ENCODE measurements at places on chromosomes 5 and 9.
A peak's percentile ranks its signal among the peaks of the same experiment; 100 is the strongest.

- DNase-seq = no peak
These were observed 341.9 kb downstream of the TMEM167A start for GRCh38 chr5:82735160-82735789.

- no peak for DNase-seq
These were observed 46.9 kb downstream of the NEURL1B start for GRCh38 chr5:172687940-172688339.

DNA sequence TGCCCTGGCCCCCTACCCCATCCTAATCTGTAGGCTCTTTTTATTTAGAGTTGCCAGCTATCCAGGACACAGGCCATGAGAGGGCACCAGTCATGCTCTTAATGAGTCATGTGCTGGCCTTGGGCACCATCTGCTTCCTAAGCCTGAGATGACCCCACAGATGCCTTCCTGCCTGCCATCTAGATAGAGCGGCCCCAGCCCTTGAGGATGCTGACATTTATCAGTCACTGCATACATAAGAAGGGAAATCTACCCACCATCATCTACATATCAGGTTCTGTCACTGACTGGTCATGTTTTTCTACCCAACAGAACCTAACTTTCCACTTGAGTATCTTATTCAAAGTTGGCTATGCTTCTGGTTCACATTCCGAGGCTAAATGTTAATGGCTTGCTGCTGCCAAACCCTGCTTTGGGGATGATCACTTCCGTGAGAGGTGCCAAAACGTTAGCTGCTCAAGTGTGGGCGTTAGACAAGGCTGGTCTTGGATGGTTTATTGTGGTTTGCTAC is 49.9 kb upstream of the TTC23L start:
- peak; percentile 29 for DNase-seq

- DNase-seq = no peak
These were observed 42.9 kb downstream of the PDCD1LG2 start for GRCh38 chr9:5553211-5553610.

- no peak for DNase-seq
These were observed 254.6 kb downstream of the AOPEP start for GRCh38 chr9:94980947-94981722.

GRCh38 chr9:16385590-16385989 is 484.9 kb downstream of the BNC2 start:
- no peak for DNase-seq

- no peak for DNase-seq
These were observed 4.8 kb upstream of the CENPH start for GRCh38 chr5:69184621-69185020.

DNA sequence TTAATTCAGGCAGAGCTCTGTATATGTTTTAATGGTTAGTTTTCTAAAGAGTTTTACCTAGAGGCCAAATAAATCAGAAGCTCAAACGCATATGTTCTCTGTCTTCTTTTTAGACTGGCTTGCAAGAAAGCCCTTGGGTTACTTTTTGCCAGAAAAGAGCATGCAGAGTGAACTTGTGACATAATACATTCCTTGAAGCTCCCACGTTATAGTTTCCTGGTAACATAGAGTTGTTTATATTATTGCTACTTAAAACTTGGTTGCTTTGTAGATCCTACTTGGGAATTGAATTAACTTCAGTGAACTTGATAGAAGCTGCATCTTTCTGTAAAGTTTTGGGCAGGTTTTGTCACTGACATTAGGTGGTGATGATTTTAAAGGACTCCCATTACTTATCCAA is 102.9 kb downstream of the C9orf152 start:
- no peak for DNase-seq

- DNase-seq = no peak
These were observed 158.0 kb upstream of the LHFPL2 start for GRCh38 chr5:78806544-78806943.

DNA sequence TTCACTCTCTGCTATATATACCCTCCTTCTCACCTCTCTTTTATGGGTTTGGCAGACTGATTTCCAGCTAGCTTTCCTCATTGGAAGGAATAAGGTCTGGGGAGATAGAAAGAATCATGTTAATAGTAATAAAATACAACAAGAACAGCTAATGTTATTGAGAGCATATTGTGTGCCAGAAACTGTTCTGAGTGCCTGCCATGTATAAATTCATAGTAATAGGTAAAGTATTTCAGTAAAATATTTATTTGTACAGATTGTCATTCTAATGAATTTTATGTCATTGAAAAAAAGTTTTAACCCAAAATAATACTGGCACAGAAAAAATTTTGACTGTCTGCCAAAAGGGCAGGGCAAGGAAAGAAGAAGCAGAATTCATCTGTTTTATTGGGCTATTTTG is 834.9 kb upstream of the ZNF608 start:
- DNase-seq = no peak

DNA sequence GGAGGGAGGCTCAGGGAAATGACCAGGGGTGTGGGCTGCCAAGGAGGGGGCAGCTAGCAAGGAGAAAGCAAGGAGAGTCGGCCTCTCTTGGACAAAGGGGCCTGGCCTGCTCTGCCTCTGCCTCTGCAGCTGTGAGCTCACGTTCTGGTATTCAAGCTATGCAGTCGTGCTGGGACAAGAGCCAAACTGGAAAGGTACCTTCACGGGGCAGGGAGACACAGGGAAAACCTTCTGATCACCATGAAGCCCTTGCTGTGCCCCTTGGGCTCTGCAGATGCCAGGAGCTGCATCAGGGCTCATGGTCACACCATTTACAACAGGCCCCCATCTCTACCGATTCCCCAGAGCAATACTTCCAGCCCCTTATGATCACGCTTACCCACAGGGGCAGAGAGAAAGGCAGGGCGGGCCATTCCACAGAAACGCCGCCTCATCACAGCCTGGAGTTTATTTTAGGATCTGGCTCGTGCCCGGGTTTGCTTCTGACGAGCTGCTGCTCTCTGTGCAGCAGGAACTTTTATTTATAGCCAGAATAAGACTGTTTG is 63.2 kb downstream of the PRRT1B start:
- peak; percentile 81 for DNase-seq

- DNase-seq = peak; percentile 30
These were observed 78.4 kb downstream of the PLPP1 start for GRCh38 chr5:55456216-55456895.

DNA sequence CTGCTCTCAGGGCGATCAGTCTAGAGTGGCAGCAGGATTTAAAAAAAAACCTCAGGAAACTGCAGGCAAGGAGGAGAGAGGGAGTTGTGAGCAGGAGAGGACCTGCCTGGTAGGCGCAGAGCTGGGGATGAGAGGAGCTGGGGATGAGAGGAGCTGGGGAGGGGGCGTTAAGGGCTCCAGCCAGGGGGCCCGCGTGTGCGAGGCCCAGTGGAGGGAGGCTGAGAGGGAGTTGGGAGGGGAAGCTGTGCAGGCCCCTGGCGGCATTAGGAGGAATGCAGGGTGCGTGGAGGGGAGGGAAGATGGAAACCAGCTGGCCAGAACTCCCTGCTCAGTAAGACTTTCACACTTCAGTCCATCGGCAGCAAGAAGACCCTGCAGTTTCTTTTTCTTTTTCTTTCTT is 45.2 kb upstream of the HMCN2 start:
- DNase-seq = no peak

DNA sequence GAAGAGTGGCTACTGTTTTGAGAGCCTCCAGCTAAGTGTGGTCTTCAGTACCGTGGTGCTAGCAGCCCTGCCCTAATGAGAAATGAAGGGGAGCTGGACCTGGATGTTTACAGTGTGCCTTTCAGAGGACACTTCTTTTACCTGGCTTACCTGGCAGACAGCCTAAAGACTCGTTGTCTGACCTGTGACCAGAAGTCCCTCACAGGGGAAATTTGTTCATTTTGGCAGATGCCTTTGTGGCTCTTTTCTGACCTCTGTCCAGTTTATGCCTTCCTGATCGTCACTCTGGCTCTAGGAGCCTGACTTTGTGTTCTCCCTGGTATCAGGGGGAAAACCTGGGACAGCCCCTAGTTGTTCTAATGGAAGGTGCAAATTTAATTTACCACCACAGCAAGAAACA is 475.1 kb downstream of the DMRTA1 start:
- DNase-seq = no peak

GRCh38 chr9:36991516-36992134 is 42.4 kb downstream of the PAX5 start:
- peak; percentile 55 for DNase-seq

DNA sequence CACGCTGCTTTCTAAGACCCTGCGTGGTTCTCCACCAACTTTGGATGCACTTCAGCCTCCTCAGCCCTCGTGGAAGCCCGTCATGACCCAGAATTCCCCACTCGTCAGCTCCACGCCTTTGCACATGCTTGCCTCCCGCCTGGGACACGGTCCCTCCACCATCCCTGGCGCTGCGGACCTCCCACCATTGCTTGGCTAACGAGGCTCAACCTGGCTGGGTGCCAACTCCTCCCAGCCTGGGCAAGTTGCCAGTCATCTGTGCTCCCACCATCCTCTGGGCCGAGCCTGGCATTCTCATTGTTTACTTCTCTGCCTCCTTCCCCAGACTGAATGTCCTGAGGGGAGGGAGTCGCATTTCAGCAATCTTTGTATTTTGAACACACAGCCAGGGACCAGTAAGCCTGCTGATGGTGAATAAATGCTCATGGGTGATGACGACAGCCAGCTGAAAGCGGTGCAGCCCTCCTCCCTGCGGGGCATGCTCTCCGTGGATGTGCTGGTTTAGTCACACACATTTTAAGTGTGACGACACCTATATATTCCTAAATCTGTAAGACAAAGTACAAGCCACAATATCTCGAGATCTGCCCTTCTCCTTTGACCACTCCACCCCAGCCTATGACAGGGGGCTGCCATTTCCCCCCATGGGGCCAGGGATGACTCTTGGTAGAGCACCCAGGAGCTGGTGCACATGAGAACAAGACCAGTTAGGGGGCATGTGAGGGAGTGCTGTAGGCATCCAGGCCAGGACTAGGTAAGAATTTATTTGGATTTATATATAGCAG is 37.6 kb downstream of the ANKRD33B start:
- peak; percentile 69 for DNase-seq

- DNase-seq = no peak
These were observed 46.5 kb upstream of the ANGPTL2 start for GRCh38 chr9:127168756-127169574.

GRCh38 chr5:1135696-1136525 is 24.0 kb upstream of the SLC12A7 start:
- DNase-seq = no peak

DNA sequence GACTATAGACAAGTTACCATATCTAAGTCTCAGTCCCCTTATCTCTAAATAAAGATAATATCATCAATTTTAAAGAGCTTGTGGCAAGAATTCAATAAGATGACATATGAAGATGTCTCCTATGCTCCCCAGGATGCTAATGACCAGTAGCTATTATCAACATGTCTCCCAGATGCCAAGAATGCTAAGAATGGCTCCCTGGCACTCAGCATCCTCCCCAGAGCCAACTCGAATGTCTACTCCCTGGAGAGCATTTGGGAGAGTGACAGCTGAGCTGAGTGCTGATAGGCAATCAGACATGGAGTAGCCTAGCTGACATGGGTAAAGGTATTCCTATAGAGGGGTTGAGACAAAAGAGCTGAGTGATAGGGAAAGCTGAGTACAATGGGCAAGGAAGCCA is 15.9 kb downstream of the P4HA2 start:
- no peak for DNase-seq

GRCh38 chr9:70581955-70582350 is 167.5 kb upstream of the KLF9 start:
- no peak for DNase-seq

GRCh38 chr5:92849756-92850155 is 731.3 kb downstream of the NR2F1-AS1 start:
- DNase-seq = no peak

- no peak for DNase-seq
These were observed 39.5 kb downstream of the SNCAIP start for GRCh38 chr5:122351416-122352157.

DNA sequence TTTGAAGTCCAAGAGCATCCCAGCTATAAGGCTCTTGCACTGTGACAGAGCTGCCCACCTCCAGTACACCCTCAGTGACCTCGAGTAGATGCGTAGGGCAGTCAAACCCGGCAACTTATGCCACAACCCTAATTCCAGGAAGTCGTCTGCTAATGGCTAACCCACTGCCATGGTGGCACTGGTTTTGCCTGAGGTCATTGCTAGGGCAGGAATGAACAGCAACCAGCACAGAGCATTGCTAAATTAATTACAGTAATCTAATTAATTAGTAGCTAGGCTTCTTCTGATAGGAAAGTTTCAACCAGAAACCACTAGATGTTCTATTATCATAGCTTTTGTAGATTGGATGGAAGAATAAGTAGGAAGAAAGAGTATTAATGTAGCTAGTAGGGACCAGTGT is 122.8 kb downstream of the DPYSL3 start:
- DNase-seq = no peak
